ENCODE measurements at places on chromosomes 6 and 20.

DNA sequence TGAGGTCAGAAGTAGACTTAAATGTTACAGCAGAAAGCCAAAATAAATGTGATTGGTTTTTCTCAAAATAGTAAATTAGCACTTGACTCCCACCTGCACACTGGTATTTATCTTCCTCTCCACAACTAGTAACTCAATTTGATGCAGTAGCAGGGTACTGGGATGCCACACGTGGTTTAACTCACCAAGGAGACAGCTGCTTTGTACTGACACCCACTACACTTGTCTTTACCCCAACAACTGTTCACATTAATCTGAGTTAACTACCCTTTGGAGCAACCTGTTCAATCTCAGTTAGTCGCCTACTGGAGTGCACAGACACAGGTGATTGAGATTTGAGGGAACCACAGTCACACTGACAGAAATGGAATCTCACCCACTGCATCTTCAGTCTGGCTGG, 242.1 kb downstream of the PRKN start:
- no peak for DNase-seq

DNA sequence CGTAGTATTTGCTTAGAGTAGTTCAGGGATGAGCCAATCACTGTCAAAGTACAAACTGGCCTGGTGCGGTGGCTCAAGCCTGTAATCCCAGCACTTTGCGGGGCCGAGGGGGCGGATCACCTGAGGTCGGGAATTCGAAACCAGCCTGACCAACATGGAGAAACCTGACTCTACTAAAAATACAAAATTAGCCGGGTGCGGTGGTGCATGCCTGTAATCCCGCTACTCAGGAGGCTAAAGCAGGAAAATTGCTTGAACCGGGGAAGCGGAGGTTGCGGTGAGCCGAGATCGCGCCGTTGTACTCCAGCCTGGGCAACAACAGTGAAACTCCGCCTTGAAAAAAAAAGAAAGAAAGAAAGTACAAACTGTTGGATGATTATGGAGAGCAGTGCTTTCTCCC, 27.5 kb upstream of the JARID2 start:
- DNase-seq: no peak

GRCh38 chr6:143241111-143241510, 180.4 kb downstream of the AIG1 start:
- no peak for DNase-seq

- no peak for DNase-seq
Measured at GRCh38 chr6:28000351-28001045, 43.5 kb downstream of the OR2B6 start.

- DNase-seq: no peak
Measured at GRCh38 chr20:61121661-61122060, 130.4 kb upstream of the CDH4 start.

- DNase-seq: no peak
Measured at GRCh38 chr6:139736325-139736906, 362.0 kb upstream of the CITED2 start.

GRCh38 chr6:96304997-96305396, 216.6 kb upstream of the UFL1 start:
- no peak for DNase-seq

DNA sequence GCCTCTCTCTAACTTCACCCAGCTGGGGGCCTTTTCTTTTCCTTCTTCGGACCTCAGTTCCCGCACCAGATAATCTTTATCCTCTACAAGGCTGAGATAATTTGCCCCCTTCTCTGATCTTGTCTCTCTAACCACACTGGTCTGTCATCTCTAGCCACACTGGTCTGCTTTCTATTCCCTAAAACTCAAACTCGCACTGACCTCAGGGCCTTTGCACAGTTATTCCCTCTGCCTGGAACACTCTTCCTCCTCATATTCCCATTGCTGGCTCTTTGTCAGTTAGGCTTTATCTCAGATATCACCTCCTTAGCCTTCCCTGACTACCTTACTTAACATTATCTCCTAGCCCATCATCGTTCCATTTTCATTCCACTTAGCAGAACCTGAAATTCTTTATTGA, 7.6 kb downstream of the RIMS4 start:
- DNase-seq: no peak

DNA sequence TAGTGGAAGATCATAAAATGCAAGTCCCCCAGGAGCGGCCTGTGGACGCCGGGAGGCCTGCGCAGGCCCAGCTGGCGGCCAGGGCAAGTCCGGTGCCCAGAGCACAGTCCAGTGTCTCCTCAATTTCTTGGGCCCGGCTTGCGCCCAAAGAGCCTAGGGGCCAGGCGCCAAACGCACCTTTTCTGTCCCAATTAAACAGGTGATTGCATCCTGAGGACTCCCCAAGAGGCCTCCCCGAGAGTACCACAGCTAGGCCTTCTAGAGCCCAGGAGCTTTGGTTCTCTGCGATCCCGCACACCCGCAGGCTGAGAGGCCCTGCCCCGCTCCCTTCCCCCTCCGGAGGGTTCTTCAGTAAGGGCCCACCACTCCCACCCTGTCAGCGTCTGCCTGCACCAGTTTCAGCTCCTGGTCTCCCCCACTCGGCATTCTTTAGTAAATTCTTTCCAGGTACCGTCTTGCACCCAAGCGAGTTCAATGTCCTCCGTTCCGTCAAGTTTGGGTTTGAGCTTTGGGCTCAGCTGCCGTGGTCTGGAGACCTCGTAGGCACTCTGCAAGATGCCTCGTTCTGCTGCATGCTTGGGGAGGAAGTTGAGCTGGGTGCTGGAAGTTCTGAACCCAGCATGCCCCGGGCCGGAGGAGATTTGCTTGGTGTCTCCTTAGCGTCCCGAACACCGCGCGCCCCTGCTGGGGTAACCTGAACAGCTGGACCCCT, 3.9 kb upstream of the NKX2-2 start:
- DNase-seq: no peak

DNA sequence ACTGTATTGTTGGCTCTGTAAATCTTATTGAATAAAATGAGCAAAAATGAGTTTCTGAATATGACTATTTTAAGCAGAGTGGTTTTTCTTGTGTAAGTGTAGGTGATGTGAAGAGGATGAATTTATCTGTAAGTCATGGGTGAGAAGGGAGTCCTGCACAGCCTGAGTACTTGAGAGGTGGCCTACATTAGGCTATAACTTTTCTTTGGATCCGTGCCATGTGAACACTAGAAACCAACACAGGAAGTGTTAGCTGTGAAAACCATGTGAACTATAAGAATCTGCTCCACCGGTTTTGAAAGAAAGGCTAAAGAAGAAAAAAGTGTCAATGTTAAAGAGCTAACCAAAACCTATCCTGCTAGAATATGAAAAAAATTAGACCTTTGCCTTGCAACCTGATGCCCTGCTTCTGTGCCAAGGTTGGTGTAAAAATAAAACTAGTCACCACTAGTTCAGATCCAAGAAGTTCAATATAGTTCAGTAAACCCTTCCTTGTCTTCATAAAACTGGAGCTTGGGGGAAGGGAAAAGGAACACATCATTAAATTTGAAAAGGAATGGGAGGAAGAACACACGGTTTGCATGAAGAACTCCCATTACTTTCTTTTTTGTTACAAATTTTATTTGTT, 21.3 kb downstream of the PLCB1 start:
- DNase-seq: no peak

DNA sequence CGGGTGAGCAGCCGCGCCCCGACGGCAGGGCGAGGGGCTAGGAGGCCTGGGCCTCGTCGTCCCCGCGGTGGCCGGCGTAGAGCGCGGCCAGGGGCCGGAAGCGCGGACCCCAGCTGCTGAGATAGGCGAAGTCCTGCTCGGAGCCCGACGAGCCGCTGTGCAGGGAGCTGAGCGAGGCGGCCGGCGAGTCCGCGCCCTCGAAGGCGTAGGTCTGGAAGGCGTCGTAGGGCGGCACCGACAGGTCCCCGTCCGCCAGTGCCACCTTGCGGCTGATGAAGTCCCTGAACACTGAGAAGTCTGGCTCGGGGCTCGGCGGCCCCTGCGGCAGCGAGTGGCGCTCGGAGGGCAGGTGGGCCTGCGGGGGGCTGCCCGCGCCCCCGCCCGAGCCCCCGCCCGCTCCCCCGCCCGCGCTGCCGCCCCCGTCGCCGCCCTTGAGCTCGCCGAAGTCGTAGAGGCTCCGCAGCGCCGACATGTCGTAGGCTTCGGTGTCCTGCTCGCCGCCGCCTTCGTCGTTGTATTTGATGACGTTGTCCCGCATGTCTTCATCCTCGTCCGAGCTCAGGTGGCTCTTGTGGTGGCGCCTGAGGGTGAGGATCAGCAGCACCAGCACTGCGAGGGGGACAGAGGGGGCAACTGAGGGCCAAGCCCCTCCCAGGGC, 56.5 kb downstream of the CD40 start:
- no peak for DNase-seq

DNA sequence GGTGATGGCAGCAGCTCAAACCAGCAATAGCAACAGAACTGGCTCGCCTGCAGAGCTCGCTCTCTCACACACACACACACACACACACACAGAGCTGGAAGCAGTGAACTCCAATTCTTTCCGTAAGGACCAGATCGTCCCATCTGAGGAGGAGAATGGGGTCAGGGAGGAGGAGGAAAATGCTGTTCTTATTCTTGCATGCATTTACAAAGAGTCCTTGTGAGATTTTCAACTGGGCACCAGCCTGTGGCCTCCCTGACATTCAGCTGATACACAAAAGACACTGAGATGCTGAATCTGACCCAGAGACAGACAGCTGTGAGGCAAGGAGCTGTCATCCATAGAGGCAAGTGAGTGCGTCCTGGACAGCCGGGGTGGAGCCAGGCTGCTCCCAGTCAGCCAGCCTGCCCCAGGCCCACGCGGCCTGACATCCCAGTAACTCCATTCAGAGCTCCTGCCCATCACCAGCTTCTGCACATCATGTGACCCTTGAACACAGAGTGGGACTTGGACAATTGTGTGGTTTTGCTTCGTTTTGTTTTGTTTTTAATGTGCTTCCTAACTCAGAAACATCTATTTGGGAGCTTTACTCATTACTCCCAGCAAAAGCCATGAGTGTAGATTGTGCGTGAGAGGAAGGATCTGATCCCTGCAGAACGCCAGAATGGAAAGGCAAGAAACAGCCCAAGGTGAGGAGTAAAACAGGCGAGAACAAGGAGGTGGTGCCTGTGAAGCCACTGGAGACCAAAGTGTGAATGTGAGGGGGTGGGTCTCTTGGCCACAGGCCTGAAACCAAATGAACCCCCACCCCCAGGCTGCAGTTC, 2.1 kb downstream of the SERPINB9 start:
- DNase-seq: no peak
